T-helper 9 cell (primary cell): ENCODE measurements at places on chromosomes 16 and 17.

DNA sequence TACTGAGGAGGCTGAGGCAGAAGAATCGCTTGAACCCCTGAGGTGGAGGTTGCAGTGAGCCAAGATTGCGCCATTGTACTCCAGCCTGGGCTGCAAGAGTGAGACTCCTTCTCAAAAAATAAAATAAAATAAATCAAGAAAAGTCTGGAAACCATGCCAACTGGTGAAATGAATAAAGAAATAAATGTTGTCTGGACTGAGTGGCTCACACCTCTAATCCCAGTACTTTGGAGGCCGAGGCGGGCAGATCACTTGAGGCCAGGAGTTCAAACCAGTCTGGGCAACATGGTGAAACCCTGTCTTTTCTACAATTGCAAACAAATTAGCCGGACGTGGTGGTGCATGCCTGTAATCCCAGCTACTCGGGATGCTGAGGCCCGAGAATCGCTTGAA, 744 bp upstream of the LRRC37A3 start:
- no peak for DNase-seq

DNA sequence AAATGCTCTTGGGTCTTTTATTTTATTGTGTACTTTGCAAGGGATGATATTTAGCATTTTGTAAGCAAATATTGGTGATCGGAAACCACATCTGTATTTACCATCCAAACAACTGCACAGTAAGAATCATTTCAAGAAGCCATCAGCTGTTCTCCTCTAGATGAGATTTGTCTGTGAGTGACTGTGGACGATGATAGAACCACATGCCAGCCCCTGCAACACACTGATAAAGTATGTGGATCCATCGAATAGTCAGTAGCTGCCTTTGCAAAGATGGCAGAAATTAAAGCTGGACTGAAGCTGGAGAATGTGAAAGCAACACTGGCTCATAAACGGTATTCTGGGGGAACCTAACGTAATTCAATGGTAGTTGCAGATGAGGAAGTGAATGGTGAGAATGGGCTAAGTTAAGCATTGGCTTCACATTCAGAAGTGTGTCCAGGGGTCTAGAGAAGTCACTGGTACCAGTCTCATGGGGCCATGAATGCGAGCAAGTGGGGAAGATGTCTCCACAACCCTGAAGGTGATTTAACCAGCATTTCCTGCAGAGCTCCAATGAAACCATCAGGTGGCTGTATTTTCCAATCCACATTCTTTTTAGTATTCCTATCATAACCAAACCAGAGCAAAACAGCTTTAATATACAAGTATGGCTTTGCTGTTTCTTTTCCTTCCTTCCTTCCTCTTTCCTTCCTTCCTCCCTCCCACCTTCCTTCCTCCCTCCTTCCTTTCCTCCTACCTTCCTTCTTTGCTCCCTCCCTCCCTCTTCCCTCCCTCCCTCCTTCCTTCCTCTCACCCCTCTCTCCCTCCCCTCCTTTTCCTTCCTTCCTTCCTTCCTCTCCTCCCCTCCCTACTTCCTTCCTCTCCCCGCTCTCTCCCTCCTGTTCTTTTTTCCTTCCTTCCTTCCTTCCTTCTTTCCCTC, 169.4 kb downstream of the ABCA8 start:
- DNase-seq, result no peak

DNA sequence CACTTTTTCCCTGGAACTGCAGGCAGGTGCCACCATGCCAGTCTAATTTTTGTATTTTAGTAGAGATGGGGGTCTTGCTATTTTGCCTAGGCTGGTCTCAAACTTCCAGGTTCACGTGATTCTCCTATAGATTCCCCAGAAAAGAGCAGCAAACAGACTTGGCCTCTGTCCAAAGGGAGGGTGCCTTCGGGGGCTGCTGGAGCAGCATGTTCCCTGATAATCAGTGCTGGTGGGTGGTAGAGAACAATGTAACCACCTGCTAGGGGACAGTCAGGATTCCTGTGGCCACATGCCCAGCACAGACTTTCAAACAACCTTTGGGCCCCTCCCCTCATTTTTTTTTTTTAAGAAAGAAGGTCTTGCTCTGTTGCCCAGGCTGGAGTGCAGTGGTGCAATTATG, 14.2 kb upstream of the CCNF start:
- no peak for DNase-seq

DNA sequence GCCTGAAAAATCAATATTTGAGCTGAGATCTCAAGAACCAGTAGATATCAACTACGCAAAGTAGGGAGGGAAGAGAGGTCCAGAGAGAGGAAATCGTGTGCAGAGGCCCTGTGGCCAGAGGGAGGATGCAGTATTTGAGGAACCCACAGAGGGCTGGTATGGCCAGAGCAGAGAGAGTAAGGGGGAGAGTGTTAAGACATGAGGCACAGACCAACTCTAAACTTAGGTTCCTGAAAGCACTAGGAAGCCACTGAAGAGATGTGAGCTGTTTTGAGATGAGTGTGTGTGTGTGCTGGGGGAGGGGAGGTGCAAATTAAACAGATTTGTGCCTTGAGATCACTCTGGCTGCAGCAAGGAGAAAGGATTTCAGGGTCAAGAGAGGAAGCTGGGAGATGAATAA, 10.9 kb downstream of the SLC13A2 start:
- DNase-seq, result no peak

- DNase-seq, result no peak
These were observed 30.9 kb downstream of the PAFAH1B1 start for GRCh38 chr17:2624292-2624731.

GRCh38 chr16:3530371-3530914, 29.6 kb downstream of the CLUAP1 start:
- DNase-seq, result no peak

- no peak for DNase-seq
These were observed 386 bp downstream of the CIAO3 start for GRCh38 chr16:740459-740763.

DNA sequence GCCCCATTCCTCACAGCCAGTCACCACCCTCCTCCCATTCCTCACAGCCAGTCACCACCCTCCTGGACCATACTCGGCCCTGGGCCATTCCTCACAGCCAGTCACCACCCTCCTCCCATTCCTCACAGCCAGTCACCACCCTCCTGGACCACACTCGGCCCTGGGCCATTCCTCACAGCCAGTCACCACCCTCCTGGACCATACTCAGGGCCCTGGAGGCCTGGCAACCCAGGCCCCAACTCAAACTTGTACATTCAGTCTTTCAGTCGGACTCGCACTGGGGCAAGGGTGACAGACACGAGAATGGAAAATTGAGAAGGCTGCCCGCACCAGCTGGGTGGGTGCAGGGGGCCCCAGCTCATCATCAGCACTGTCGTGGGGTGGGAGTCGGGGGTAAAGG, 30.4 kb upstream of the FOXK2 start:
- no peak for DNase-seq

- DNase-seq, result no peak
These were observed 3.9 kb downstream of the GCGR start for GRCh38 chr17:81807839-81808238.

GRCh38 chr17:21272250-21272649, 12.3 kb upstream of the MAP2K3 start:
- DNase-seq, result no peak

GRCh38 chr17:55895112-55895759, 144.4 kb downstream of the PCTP start:
- no peak for DNase-seq

GRCh38 chr16:29310852-29311314, 95.6 kb downstream of the NPIPB11 start:
- no peak for DNase-seq

GRCh38 chr17:77493901-77494663, 353.3 kb downstream of the SEC14L1 start:
- no peak for DNase-seq

DNA sequence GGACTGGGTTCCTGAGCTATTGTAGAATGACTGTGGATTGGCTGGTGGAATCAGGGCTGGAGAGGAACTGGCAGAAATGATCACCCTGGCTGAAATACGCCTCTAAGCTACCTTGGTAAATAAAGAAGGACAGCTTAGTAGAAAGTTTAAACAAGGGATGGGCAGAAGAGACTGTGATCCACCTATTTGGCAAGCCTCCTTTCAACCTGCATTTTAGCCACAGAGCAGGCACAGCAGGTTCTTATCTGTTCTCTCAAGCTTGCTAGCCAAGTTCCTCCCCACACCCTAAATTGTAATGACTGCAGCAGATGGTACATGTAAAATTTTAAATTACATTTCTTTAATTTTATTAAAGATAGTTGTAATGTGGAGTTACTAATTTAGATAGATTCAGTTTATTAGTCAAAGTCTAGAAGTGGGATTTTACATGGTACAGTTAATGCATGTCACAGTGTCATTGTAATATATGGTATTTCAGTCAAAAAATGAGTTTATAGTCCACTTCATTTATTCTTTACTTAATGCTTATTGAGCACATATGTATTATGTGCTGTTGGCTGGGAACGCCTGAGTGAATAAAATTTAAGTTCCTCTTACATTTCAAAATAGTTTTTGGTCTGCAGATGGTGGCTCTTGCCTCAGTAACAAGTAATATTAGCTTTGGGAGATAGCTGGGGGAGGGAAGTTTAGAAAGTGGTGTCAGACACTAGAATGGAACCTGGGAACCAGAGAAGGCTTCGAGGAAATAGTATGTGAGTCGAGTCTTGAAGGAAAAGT, 11.2 kb downstream of the EPN2 start:
- DNase-seq, result no peak

- no peak for DNase-seq
These were observed 142.3 kb upstream of the ZFHX3 start for GRCh38 chr16:73190256-73190655.

DNA sequence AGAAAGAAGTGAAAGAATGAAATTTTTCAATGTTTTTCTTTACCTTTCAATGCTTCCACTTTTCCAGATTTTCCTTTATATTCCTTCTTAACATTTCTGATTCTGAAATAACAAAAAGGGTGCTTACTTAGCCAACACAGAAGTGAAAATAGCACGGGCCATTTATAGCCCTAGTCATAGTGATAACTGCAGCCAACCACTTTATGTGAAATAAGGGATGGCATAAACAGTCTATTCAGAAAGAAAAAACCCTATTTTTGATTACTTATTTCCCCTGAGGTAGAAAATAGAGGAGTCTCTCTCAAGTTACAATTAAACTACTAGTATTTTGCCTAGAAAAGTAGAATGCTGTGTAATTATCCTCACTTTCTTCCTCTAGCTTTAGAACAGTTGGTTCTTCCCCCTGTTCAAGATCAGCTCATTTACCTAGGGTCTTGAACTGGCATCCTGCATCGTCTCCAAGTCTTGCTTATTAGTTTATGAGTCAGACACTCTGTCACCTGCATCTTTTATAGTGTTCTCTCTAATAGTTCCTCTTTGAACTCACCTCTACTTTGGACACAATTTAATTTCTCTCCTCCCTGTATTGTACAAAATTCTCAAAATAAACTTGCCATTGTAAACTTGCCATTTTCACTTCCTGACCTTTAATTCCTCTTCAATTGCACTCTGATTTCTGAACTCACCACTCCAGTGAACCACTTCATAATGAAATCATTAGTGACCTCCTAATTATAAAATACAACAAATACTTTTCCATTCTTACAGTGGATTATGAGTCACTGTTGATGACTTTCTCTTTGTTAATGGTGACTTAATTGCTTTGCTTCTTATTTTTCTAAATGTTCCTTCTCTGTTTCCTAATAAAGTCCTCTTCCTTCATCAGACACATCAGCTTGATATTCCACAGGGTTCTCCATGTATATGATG, 23.6 kb downstream of the ABCA6 start:
- no peak for DNase-seq

- DNase-seq, result no peak
These were observed 17.3 kb downstream of the CDH13 start for GRCh38 chr16:82643936-82644630.

DNA sequence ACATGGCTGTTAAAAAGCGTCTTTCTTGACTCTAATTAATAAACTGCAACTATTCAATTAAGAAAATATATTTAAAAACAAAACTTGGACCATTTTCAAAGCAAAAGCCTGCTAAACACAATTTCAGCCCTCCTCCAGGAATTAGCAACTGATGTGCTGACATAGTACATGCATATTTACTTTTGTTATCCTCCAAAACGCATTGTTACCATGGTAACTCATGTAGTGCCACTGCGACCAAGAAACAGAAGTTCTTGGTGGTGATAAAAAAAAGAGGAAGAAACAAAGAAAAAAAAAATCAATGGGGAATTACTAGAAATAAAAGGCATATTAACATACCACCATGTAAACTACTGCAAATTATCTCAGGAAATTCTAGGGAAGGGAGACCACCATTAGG, 793.4 kb upstream of the CDH8 start:
- DNase-seq, result no peak

DNA sequence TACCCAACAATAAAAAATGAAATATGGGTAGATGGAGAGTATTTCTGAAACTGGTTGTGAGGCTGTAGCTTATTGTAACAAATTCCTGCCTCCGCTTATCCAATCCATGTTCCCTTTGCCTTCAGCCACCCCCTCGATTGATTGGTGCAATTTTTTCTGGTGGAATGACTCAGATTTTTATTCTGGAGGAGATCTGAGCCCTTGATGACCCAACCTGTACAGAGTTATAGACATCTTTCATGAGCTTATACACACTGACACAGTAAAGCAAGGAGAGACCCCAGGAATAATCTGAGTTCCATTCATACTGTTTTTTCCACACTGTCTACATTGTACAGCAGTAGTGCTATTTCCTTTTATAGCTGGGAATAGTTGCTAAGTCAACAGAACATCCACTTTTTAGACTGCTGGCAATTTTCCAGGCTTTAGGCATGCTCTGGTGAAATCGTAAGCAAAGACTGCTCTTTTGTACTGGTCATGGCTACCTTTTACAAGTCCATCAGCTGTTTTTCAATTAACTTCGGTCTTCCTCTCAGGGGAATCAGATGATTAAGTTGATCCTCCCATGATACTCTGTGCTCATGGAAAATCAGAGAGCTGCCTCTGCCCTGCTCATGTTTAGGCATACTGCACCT, 30.1 kb downstream of the CCL4 start:
- no peak for DNase-seq

DNA sequence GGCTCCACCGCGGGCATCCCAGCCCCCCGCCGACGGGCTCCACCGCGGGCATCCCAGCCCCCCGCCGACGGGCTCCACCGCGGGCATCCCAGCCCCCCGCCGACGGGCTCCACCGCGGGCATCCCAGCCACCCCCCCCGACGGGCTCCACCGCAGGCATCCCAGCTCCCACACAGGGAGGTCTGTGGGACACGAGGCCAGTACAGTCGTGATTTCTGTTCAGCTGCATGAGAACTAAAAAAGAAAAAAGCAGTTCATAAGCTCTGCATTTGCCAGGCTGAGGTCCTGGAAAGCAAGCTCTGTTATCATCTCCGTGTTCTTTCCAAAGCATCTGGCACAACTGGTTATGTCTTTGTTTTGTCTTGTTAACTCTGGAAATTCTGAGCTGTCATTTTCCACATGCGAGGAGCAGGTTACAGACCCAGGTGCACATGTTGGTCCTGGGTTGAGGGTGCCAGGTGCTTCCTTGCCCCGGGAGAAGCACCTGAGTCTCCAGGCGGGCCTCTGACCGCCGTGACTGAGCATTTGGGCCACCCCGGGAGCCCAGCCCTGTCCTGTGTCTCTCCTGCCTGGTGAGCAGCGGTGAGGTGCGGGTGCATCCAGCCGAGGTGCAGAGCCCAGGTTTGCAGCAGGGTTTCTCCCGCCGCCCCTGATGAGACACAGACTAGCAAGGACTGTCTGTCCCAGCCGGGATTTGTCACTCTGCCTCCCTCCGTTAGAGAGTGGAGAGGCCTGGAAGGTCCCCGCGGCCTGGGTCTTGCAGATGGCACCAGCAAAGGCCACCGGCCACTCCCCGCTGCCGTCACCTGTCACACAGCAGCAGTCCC, 9.9 kb upstream of the WFIKKN1 start:
- no peak for DNase-seq

- no peak for DNase-seq
These were observed 237.3 kb upstream of the WSCD1 start for GRCh38 chr17:5832886-5833285.

GRCh38 chr17:64457156-64457555, 8.2 kb downstream of the MILR1 start:
- DNase-seq, result no peak

GRCh38 chr17:71625330-71625729, 495.5 kb upstream of the SOX9 start:
- no peak for DNase-seq
